ENCODE measurements at places on chromosomes 7 and 10.

- no peak for DNase-seq
These were observed 60.4 kb downstream of the FAM53B start for GRCh38 chr10:124683814-124684213.

- DNase-seq = no peak
These were observed 59.9 kb downstream of the DAGLB start for GRCh38 chr7:6387734-6388294.

- no peak for DNase-seq
These were observed 772 bp upstream of the DDC start for GRCh38 chr7:50565977-50566376.

DNA sequence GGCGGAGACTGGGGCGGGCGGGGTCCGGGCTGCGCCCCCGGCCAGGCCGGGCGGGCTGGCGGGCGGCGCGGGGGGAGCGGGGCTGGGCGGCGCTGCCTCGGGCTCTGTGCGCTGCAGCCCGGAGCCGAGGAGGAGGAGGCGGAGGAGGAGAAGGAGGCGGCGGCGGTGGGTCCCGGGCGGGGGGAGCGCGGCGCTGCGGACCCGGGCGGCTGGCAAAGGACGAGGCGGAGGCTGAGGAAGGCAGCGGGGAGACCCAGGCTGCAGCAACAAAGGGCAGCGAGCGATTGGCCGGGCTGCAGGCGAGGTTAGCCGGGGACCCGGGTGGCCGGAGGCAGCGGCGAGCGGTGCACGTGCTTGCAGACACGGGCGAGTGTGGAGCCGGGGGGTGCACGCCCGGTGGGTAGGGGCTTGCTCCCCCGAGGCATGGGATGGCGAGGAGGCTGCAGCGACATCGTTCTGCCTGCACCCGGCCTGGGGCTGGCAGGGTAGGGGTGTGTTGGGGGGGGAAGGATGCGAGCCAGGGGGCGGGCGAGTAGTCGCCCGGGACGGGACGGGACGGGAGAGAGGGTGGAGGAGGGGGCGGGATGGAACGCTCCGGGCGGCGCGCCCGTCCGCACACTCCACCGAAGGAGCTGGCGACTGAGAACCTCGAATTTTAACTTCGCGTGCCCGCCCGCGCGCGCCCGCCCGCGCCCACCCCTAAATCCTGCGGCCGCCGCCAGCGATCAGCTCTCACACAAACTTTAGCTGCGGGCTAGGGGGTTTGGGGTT is 844 bp upstream of the KAT6B start:
- peak; percentile 90 for DNase-seq

DNA sequence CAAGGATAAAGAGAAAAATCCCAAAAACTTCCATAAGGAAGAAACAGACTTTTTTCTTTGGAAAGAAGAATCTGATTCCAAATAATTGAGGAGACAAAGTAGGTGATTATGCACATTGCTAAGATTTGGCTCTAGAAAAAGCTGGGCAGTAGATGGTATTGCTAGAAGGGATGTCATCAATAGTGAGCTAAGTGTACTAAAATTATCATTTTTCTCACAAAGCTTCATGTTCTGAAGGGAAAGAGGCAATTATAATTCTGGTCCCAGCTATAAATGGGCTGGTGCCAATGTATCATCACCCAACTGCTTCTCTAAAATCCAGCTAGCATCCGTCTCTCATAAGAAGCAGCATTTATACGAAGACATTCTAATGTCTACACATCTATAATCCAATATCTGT is 23.9 kb downstream of the STEAP1 start:
- no peak for DNase-seq

- no peak for DNase-seq
These were observed 227.9 kb downstream of the TCF7L2 start for GRCh38 chr10:113177936-113178335.

All from GM03348 (cell line).